CD8-positive, alpha-beta T cell (primary cell): ENCODE measurements at places on chromosomes 2 and 18.

DNA sequence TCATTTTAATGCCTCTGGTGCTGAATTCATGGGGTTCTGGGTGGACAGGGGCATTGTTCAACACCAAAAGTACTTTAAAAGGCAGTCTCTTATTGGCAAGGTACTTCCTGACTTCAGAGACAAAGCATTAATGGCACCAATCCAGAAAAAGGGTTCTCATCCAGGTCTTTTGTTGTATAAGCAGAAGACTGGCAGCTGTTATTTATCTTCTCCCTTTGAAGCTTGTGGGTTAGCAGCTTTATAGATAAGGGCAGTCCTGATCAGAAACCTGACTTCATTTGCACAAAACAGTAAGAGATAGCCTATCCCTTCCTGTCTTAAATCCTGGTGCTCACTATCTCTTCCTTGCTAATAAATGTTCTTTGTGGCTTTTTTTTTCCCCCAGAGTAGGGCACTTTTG is 68.8 kb downstream of the VPS54 start:
- DNase-seq: no peak

DNA sequence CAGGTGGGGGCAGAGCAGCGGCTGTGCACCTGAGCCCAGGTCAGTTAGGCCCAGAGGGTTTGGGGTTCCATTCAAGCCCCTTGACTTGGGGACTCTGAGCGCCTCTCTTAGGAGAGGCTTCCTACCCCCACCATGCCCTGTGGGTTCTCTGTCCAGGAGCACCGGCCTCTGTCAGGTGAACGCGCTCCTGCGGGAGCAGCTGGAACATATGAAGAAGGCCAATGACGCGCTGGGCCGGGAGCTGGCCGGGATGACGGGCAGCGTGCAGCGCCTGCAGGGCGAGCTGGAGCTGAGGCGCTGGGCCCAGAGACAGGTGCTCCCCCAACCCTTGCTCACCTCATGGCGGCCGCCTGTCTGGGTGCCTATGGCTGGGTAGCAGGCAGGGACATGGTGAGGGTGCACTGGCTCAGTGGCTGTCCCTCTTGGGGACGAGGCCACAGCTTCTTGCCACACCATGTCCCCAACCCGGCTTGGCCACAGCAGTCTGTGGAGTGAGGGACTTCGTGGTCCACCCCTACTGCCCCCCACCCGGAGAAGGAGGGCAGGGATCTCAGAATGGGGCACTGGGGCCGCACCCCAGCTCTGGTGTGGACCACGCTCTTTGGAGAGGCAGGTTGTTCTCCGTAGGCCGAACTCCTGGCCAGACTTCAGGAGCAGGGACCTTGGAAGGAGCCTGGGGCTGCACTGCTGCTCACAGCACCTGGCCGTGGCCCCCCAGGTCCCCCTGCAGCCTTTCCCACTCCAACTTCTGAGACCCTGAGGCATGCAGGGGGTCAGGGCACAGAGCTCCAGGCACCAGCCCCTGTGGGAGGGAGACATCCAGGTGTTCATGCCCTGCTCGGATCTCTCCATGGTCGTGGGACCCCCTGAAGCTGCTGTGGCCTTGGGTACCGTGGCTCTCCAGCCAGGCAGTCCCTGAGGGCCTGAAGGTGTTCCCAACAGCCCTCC is 19.7 kb downstream of the CROCC2 start:
- DNase-seq: peak; percentile 0

DNA sequence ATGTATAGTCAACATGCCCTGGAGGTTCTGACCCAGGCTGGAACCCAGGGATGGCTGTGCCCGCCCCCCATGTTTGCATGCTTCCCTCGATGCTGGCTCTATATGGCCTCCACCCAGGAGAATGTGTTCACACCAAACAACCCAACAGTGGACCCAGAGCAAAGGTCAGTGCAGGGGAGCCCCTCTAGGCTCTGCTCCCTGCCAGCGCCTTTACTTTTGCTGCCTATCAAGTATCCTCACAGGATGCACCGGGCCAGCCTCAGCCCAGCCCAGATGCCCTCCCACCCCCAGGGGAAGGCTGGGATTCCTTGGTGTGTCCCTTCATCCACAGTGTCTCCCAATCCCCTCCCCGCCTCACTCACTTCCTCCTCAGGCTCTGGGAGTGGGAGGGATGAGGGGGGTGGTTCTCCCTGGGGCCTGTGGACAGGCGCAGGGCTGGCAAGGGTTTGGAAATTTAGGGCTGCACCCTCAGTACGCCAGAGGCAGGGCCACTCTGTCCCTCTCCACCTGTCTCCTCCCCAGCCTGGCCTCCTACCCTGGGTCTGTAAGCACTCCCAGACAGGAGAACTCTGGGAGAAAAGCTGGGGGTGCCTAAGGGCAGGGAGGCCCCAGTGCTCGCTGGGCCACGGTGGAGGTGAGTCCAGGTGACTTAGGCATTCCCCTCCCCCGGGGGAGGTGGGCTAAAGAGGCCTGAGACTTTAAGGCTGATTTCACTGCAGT is 2.3 kb downstream of the ATP6V1B1 start:
- no peak for DNase-seq

- DNase-seq: no peak
Measured at GRCh38 chr2:146873646-146874259, 971.1 kb upstream of the ACVR2A start.

GRCh38 chr2:149056541-149057255 is 18.2 kb downstream of the LYPD6B start:
- DNase-seq: no peak

- DNase-seq: no peak
Measured at GRCh38 chr2:158931572-158931971, 36.9 kb upstream of the TANC1 start.

DNA sequence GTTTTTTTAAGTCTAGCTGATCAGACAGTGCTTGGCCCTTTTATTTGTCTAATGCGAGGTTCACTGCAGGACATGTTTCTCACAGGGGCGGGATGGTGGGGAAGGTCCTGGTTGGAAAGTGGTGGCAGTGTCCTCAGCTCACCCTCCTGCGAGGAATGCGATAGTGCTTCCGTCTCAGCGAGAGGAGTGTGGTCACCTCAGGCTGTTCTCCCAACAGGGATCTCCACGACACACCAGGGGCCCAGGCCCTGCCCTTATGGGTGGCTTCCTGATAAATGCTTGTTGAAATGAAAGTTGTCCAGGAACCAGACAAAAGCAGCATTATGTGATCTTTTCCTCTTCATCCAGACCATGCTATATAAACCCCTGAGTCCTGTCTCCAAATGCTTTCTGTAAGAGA is 70.1 kb downstream of the BOLA3 start:
- DNase-seq: no peak

GRCh38 chr2:62611854-62612253 is 93.7 kb upstream of the EHBP1 start:
- DNase-seq: no peak

DNA sequence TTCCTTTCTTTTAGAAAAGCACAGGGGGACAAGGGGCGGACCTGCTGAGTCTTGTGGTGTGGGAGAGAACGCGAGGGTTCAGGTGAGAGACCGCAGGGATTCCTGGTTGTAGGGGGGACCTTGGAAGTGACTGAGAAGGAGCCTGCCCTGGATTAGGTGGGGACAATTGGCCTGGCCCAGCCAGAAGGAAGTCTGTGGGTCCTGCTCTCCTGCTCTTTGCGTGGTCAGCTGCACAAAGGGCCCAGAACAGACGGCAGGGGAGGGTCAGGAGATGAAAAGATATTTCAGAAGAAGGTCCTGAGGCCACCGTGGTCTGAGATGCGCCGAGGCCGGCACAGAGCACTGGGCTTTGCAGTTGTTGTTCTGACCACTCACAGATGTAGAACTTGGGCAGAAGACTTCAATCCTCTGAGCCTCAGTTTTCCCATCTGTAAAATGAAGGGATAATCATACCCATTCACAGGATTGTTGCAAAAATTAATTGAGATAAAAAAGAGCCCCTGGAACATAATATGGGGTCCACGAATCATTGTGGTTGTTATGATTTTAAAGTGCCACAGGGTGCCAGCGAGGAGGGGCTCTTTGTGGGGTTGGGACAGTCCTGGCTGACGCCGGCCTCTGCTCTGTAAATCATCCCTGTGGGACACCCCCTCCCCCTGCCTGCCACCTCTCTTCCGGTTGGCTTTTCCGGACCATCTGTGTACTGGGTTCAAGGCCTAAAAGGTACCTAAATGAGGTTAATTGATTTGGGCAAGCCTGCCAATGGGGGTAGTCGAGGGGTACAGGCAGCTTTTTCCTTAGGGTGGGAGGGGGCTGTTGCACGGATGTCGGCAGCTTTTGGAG is 1.8 kb downstream of the LPIN1 start:
- DNase-seq: no peak

GRCh38 chr2:118493213-118493612 is 354.2 kb downstream of the EN1 start:
- DNase-seq: no peak

DNA sequence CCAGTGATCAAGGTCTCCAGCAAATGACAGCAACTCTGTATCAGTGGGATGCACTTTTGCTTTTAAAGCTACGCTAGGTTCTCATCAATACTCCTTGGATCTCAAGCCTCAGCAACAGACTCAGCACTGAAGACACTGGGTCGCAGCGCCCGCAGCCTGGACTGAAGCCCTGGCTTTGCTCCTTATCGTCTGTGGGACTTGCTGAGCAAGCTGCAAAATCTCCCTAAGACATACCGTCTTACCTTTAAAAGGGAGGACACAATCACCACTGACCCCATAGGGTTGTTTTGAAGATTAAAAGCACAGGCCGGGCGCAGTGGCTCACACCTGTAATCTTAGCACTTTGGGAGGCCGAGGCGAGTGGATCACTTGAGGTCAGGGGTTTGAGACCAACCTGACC is 8.1 kb downstream of the CYB5A start:
- no peak for DNase-seq

DNA sequence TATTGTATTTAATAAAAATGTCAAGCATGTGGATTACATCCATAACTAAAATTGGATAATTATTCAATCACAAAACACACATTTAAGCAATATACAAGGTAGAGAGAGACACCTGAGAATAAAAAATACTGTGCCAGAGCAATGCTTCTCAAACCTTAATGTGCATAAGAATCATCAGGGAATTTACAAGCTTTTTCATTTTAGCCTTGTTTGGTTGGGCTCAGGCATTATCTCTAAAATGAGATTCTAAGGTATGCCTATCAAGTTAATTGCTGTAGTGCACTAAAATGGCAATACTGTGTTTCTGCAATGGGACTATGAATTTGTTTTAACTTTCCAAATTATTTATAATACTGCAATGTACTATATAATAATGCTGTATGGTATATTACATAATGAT is 983 bp downstream of the MOB1A start:
- DNase-seq: no peak

- no peak for DNase-seq
Measured at GRCh38 chr18:43159086-43159770, 43.7 kb upstream of the RIT2 start.

DNA sequence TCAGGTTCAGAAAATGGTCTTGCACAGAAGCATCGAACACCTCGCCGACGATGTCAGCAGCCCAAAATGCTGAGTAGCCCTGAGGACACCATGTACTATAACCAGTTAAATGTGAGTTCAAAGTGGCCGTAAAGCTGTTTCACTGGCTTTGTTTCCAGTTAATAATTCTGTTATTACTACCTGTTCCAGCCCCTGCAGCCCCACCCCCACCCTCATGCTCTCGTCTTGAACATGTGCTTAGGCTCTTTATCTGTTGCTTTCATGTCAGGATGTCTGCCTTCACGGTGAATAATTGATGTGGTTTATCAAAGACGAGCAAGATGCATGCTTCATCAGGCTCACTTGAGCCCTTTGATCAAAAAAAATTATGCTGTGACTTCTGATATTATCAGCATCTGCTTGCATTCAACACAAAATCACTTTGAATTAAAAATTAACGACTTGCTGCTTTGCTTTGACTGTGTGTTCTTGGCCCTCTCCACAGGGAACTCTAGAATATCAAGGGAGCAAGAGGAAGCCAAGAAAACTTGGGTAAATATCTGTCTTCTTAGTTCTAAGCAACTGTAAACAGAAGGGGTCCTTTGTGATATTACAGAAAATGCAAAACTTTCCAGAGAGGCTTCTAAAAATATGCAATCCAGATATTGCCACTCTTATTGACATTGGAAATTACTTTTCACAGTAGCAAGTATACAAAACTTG is 63.4 kb upstream of the SP5 start:
- peak; percentile 76 for DNase-seq

DNA sequence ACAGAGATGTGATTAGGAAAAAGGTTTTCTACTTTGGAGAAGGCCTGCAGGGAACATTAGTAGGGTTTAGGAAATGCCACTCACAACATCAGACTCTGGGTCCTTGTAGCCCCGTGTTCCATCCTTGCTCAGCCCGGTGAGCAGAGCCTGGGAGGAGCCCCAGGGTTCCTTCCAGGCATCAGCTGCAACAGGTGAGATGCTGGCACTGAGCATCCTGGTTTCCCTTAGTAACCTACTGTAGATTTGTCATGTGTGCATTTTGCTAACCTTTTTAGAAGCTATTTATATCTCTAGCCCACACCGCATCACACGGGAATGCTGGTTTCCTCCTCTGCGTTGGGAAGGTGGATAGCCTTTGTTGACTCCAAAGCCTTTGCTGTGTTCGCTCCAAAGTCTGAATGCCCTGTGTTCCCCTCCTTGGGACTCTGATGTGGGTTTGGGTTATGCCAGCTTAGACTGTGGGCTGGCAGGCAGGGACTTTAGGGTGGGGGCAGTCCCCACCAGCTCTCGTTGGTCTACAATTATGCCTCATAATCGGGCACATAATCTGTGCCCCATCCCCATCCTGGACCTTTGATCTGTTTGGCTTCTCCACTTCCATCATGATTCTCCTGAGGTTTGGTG is 69.3 kb downstream of the TMEM247 start:
- DNase-seq: no peak

DNA sequence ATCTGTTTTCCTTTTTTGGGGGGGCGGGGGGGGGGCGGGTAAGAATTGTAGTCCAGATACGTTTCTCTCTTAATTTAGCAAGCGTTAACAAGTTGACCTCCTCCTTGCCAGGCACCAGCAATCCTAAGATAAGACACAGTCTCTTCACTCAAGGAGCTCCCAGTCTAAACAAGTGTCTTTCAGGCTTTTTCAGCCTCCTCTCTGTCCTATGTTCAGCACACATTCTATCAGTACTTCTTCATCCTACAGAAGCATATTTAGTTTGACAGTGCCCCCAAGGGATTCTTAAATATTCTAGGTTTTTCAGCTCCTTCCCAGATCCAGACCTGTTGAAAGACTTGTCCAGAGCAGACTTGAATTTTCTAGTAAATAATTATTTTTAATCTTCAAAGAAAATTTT is 2.7 kb downstream of the PPP1CB start:
- DNase-seq: no peak

DNA sequence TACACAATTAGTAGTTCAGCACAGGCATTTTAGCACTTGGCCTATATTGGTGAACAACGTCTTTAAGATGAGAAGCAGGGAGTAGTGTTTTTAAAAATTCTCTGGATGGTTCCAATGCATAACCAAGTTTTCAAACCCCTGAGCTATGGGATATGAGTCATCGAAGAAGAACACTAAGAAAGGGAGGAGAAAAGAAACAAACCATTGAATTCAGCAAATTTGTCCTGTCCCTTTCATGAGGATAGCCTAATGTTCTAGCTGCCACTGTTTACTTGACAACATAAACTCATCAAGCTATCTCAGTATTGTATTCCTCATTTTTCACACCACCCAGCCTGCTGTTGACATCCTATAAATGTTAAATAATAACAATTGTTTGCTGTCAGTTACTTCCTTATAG is 158.0 kb downstream of the BARD1 start:
- no peak for DNase-seq
